ENCODE measurements at places on chromosomes 6 and 20. TPM values are rescaled to one million over a fixed set of nuclear protein-coding genes. Genes with fewer than 3 reads are reported as not detected.

The TMEM244 gene
- total RNA-seq = not detected

The ZNF334 gene
- not detected for total RNA-seq

The SOX4 gene
- total RNA-seq = 1.6 TPM

The FNDC11 gene
- total RNA-seq = not detected

The SLC17A2 gene
- total RNA-seq = not detected

The MATN4 gene
- not detected for total RNA-seq

The IL22RA2 gene
- not detected for total RNA-seq

The TAF8 gene
- total RNA-seq = 16.3 TPM

The KCNB1 gene
- total RNA-seq = 34.7 TPM

The UBE2C gene
- total RNA-seq = not detected

The GID8 gene
- 13.7 TPM for total RNA-seq

The WFDC10B gene
- not detected for total RNA-seq

The PPP1R16B gene
- total RNA-seq = 2.4 TPM
